ENCODE measurements at places on chromosomes 5 and 9. TPM values are rescaled to one million over a fixed set of nuclear protein-coding genes. Genes with fewer than 3 reads are reported as not detected.

- no peak for DNase-seq
Observed at GRCh38 chr9:113506090-113506589, 42.6 kb downstream of the RGS3 start.

GRCh38 chr9:79256691-79257213 lies 315.0 kb upstream of the TLE4 start:
- no peak for DNase-seq

- DNase-seq, result no peak
Observed at GRCh38 chr5:168935183-168935582, 356.0 kb upstream of the PANK3 start.

GRCh38 chr5:178564397-178564796 lies 25.8 kb downstream of the COL23A1 start:
- no peak for DNase-seq

GRCh38 chr9:128495804-128496417 lies 8.6 kb upstream of the GLE1 start:
- DNase-seq, result no peak

DNA sequence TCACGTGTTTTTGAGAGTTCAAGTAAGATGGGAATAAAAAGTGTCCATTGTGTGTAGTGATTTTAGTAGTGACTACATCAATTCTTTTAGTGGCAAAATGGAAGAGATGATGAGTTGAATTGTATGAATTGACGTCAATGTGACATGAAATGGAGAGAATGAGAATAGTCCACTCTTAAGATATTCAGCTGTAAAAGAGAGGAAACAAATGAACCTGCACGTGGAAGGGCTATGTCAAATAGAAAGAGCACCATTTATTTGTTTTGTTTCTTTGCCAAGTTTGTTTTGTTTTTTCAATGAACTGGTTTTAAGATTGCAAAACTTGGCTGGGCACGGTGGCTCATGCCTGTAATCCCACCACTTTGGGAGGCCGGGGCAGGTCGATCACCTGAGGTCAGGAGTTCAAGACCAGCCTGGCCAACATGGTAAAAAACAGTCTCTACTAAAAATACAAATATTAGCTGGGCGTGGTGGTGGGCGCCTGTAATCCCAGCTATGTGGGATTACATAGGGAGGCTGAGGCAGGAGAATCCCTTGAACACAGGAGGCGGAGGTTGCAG lies 453.8 kb downstream of the TAF11L14 start:
- DNase-seq, result no peak

GRCh38 chr5:178533136-178533535 lies 57.1 kb downstream of the COL23A1 start:
- no peak for DNase-seq

- DNase-seq, result no peak
Observed at GRCh38 chr9:86828631-86829030, 118.7 kb downstream of the GAS1 start.

- DNase-seq, result no peak
Observed at GRCh38 chr5:64680289-64680688, 10.0 kb upstream of the SHISAL2B start.

DNA sequence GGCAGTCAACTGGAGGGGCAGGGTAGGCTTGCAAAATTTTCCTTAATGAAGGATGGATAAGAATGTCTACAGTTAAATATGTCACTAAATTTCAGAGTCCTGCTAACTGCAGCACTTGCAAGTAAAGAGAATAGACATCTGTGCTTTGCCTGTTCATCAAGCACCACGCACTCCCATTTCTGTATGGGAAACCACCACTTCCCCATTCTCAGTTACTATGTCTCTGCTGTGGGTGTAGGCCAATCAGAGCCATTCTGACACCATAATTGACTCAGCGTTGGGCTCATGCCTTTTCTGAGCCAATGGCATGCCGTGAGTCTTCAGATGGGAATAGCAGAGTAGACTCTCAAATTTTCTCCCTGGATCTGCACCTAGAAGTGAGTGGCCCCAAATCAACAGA lies 247.5 kb downstream of the GABRB2 start:
- DNase-seq, result no peak

KCNN2 gene
- total RNA-seq, result 0.25 TPM

LRRC70 gene
- 37.8 TPM for total RNA-seq

COX7C gene
- total RNA-seq, result 209 TPM

NFIB gene
- 85.5 TPM for total RNA-seq

CIZ1 gene
- total RNA-seq, result 18.5 TPM

GABRA1 gene
- total RNA-seq, result not detected
